ENCODE measurements at places on chromosomes 13 and 19.

DNA sequence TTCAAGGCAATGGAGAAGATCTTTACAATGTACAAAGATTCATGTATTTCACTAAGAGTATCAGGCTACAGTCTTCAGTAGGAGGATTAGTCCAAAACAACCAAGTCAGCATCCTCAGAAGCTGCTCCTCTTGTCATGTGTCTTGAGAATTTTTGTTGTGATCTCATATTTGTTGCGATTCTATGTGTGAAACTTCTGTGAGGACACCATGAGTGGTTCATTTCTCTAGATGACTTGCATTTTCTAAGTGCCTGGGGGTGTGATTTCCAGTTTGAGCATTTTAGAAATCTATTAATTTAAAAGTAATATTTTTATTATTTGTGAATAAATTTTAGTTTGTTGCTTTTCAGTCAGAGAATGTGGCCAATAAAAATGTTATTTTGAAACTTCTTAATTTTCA, 94.5 kb downstream of the RAP2A start:
- no peak for DNase-seq

DNA sequence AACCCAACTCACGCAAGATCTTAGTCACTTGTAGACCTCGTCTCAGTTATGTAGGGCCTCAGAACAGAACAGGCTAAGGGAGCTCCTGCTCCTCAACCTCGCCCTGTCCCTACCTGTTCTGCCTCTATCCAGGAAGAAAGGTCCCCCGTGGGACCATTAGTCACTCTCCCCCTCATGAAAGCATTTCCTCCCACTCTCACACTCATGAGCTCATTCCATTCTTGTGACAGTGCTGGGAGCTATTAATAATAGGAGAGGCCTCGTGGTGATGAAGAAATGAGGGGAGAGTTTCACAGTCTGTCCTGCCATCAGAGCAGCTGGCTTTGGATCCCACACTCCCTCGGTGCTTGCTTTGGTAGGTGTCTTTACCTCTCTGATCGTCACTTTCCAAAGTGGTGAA, 10.2 kb downstream of the PPP2R1A start:
- DNase-seq = no peak

GRCh38 chr13:100392709-100393630, 195.6 kb downstream of the GGACT start:
- DNase-seq = peak; percentile 77

GRCh38 chr19:7067716-7068115, 1.8 kb upstream of the ZNF557 start:
- no peak for DNase-seq

DNA sequence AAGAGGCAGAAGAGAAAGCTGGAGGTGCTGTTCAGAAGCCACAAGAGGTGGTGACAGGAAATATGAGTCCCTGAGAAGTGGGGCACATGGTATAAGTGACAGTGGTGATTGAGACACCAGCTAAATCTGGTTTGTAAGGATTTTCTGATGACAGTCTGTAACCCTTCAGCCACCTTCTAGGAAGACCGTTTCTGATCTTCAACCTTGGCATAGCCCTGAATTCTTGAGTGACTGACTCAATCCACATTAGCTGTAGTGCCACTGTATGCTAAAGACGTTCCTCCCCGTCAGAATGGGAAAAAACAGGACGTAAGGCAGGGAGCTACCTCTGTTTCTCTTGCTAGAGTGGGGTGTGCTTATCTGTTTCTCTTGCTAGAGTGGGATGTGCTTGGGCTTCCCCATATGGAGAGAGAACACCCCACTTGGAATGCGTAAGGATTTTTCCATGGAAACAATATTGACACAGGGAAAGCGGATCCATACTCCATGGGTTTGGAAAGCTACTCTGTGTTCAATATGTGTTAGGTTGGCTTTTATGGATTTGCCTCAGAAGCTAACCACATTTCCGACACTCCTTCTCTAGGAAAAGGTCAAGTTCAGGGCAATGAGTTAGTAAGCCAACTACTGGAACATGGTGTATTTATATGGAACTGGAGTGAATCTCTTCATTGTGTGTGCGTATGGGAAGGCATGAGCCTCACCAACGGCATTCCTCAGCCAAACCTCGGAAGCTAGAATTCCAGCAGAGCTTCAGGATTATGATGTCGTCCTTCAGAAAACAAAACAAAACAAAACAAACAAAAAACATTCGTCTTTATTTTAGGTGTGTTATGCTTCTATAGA, 948.8 kb upstream of the SLC10A2 start:
- DNase-seq = no peak

- no peak for DNase-seq
These were observed 1.5 kb downstream of the WASF3 start for GRCh38 chr13:26558987-26559386.
